ENCODE measurements at places on chromosomes 3 and 15.
A peak's percentile ranks its signal among the peaks of the same experiment; 100 is the strongest.

DNA sequence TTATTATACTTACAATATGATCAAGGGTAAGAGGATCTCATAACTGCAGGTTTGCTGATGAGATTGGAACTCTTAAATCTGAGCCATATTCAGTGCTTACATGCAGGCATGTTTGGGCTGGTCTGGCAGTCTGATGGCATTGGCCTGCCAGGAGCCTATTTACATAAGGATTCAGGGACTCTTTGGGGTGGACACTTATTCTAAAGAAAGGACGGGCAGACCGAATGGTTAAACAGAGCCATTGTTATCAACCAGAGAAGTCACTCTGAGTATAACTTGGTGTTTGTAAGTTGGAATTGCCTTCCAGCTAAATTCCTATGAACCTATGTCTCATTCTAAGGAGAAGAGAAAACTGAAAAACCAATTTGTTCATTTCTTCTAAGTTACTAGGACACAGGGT lies 932.8 kb downstream of the IGSF11 start:
- no peak for DNase-seq

DNA sequence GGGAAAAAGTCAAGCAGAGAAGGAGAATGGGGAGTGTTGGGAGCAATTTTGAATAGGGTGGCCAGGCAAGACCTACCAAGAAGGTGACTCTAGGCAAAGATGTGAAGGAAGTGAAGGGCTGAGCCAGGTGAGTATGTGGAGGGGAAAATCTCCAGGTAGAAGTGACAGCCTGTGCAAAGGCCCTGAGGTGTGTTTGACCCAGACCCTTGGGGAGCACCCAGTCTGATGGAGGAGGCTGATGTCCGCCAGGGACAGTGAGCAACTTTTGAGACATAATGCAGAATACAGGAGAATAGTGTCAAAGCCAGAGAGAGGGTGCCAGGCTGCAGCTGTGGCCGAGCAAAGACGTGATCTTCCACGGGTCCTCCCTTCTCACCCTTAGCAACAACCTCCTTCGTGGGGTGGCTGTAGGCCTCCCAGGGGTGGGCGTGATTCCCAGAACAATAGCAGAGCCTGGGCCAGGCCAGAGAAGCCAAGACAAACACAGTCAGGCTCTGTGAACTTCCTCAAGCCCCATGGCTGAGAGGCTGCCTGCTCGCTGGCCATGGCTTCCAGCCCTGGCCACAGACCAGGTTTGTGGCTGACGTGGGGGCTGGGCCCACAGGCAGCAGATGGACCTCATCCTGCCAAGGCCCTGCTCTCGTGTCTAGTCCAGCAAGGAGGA lies 58.1 kb downstream of the SLC6A6 start:
- no peak for DNase-seq

- no peak for DNase-seq
Measured at GRCh38 chr3:67302489-67302888, 304.4 kb downstream of the KBTBD8 start.

DNA sequence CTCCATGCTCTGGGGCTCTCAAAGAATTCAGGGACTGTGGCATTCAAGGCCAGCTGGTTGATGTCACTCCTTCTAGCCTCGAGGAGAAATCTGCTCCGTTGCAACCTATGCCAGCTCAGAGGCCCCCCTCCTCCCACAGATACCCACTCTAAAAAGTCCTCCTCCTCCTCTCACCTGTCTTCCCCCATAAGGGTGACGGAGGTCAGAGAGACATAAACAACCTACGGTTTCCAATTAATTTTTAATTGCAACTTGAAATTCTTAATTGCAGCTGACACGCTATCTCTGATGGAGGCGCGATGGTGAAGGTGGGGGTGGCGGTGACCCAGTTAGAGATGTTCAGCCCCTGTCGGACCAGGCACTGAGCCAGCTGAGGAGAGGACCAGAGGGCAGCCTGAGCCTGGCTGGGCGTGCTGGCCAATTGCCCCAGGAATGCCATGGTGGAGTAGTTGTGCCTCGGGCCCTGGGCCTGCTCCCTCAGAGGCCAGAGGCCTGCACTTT lies 43.2 kb upstream of the INSYN1 start:
- DNase-seq, result no peak

GRCh38 chr15:38274135-38274534 lies 21.5 kb downstream of the SPRED1 start:
- no peak for DNase-seq

GRCh38 chr3:124881976-124882697 lies 5.0 kb downstream of the ITGB5 start:
- no peak for DNase-seq

DNA sequence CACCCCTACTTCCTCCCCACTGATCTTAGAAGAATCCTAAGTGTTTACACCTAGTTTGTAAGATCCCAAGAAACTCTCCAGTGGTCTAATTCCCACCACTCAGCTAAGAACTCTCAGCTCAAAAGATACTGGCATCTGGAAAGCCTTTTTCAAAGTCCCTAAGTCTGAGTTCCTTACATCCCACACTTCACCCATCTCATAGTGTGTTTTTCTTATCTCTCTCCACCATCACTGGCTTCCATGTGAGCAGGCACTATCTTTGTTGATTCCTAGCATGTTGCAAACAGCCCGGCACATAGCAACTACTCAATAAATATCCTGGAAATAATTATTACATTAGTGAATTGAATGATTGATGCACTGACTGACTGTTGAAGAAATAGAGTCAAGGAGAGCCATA lies 173.7 kb downstream of the FHIT start:
- DNase-seq, result no peak

DNA sequence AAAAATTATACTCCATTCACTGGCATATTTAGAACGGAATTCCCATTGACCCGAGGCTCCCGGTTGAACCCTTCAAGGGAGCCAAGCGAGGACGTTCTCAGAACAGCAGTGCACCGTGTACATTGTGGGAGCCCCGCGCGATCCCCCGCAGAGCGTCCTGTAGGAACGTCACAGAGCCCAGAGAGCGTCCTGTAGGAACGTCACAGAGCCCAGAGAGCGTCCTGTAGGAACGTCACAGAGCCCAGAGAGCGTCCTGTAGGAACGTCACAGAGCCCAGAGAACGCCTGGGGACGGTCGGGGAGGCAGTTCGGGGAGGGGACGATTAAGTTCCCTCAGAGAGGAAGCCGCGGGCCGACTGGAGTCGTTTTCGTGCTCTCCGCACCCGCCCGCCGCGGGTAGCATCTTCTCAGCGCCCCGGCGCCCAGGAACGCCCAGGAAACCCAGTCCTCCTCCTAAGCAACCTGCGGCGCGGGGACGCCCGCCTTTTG lies 506 bp upstream of the ATP1B3 start:
- DNase-seq, result peak; percentile 70

GRCh38 chr3:46479696-46480095 lies 15.0 kb upstream of the LTF start:
- DNase-seq, result no peak

- DNase-seq, result no peak
Measured at GRCh38 chr3:178504128-178504527, 32.1 kb upstream of the KCNMB2 start.

DNA sequence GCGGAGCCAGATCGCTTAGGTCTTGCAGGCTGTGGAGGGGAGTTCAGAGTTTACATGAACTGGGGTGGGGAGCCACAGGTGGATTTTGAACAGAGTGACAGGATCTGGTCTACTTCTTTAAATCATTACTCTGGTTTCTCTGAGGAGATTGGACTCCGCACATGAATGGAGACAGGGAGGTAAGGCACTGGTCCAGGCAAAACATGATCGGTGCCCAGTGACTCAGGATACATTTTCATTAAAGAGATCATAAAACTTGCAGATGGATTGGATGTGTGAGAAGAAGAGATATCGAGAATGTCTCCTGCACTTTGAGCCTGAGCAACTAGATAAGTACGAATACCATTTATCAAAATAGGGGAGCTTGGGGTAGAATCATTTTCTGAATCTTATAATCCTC lies 61.8 kb upstream of the CMSS1 start:
- DNase-seq, result no peak

DNA sequence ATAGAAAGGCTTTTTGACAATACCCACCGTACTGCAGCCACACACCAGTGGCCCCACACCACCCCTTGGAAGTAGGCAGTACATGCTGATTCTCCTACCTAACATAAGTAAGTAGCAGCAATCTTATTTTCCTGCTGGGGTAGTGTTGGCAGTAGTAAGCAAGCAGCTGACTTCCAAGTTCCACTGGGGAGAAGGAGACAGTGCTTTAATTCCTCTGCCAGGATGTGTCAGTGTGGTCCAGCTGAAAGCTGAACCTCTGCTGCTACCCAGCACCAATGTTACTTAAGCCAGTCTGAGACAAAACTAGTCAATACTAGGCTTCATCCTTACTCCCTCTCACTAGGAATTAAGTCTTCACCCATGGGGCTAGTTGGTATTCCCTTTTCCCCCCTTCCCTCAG lies 74.7 kb downstream of the DZIP3 start:
- DNase-seq, result no peak

GRCh38 chr15:44584162-44584749 lies 47.3 kb downstream of the EIF3J start:
- DNase-seq, result peak; percentile 34

GRCh38 chr15:100937171-100937570 lies 18.0 kb downstream of the LRRK1 start:
- DNase-seq, result no peak

DNA sequence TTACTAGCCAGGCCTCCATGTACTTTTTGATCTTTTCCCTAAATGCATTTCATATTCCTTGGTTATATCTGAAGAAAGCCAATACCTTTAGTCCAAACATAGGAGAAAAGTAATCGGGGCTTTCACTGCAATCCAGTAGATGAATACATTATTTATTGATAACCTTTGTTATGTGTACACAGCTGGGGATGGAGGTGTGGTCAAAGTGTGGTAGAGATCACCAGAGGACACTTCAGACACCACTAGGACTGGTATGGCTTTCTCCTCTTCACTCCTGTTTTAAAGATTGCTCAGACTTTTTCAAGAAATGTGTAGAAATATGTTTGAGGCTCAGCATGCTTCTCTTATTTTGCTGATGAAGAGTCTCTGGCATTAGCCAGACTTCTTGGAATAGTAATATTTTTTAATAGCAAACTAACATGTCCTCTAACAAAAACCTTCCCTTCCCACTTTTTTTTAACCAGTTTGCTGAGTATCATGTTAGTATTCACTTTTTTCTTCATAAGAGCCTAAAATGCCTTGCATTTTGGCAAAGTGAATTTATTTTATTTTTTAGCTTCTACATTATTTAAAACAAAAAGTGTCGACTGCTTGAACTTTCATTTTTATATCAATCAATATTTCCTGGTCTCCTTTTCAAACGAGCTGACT lies 65.6 kb upstream of the MBNL1 start:
- DNase-seq, result no peak

DNA sequence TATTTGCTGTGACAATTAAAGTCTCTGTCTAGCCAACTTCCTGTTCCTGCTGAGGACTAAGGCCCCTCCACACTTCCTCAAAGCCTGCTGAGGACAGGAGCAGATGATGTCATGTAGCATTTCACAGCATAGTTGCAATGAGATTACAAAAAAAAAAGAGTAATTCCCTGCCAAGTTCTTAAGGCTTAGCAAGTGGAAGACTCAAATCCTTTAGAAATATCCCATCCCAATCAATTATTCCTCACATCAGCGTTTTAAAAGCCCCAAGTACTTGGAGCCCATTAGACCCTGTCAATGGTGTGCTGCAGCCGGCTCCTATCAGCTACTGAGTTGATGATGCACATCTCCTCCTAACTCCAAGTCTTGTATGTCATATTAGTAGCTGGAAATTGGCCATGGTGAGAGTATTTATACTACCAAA lies 51.7 kb downstream of the TRANK1 start:
- no peak for DNase-seq

- DNase-seq, result no peak
Measured at GRCh38 chr3:188830893-188831292, 340.9 kb upstream of the TPRG1 start.

GRCh38 chr3:133855002-133855370 lies 40.7 kb downstream of the RAB6B start:
- DNase-seq, result no peak

DNA sequence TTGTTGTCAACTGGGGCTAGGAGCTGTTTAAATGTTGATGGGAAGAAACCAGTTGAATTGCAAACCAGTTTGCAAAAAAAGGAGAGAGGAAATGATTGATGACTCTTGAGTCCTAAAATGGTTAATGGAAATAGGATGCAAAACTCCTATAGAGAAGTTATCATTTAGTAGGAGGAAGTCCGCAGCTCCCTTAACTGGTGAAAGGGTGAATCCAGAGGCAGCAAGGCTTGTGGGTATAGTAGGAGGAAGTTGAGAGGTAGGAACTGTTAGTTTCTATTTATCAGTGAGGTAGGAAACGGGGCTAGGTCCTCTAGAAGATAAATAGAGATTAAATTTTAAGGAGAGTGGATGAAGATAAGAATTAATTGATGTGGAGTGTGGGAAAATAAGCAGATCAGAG lies 15.4 kb downstream of the IREB2 start:
- DNase-seq, result no peak

DNA sequence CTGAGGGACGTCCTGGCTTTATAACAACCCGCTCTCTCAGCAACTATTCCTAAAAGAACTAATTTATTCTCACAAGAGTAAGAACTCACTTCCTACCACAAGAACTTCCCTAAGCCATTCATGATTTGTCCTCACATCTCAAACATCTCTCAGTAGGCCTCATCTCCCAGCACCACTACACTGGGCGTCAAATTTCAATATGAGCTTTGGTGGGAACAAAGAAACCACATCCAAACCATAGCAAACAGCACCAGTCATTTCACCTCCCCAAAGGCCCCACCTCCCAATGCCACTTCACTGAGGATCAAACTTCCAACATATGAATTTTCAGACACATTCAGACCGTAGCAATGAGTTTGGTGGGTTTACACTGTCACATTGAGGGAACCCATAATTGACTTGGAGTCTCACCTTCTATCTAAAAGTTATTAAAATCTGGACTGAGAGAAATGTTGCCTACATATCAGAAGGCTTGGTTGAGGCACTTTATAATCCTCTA lies 116.4 kb upstream of the AGBL1 start:
- DNase-seq, result no peak
